ENCODE measurements at places on chromosomes 2 and 18.

- no peak for DNase-seq
These were observed 73.6 kb upstream of the CYP1B1 start for GRCh38 chr2:38149531-38149930.

- no peak for DNase-seq
These were observed 75.6 kb upstream of the APCDD1 start for GRCh38 chr18:10378688-10379420.

- DNase-seq: no peak
These were observed 38.8 kb downstream of the PPP4R1 start for GRCh38 chr18:9575558-9575957.

- no peak for DNase-seq
These were observed 112.4 kb upstream of the UPP2 start for GRCh38 chr2:157989227-157989626.

GRCh38 chr2:109555346-109555900, 58.3 kb downstream of the SEPTIN10 start:
- DNase-seq: no peak

GRCh38 chr2:123528996-123529707, 495.9 kb upstream of the CNTNAP5 start:
- DNase-seq: no peak

DNA sequence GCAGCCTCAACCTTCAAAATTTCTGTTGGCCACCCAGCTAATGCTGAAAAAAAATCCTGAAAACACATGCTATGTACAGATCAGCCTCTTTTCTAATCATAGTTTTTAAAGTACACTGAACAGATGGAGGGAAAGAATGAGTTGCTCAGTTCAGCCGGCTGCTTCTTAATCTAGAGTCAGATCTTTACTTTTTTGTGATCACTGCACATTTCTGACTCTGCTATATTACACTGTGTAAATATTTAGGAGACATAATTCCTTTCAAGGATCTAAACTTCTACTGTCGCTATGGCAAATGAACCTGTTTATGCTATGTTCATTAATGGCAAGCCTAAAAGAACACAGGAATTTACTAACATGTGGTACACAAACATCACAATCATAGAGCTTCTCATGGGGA, 114.2 kb downstream of the SRBD1 start:
- DNase-seq: no peak

- no peak for DNase-seq
These were observed 69.7 kb upstream of the DAPL1 start for GRCh38 chr2:158725441-158725891.

DNA sequence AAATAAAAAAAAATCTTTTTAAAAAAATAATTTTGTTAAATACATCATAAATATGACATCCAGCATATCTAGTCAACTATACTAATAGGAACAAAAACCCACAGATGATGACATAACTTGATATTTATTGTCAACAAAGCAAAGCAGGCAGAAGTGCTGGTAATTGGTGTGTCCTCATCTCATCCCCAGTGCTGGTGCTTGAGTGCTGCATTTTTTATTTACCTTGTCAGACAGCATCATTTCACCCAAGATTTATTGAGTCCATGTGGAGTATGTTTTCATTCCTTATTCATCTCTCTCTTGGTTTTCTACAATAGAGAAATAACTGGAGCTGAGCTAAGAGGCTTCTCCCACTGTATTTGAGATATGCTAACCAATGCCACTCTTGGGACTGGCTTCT, 191.6 kb upstream of the SLC14A2 start:
- DNase-seq: no peak

DNA sequence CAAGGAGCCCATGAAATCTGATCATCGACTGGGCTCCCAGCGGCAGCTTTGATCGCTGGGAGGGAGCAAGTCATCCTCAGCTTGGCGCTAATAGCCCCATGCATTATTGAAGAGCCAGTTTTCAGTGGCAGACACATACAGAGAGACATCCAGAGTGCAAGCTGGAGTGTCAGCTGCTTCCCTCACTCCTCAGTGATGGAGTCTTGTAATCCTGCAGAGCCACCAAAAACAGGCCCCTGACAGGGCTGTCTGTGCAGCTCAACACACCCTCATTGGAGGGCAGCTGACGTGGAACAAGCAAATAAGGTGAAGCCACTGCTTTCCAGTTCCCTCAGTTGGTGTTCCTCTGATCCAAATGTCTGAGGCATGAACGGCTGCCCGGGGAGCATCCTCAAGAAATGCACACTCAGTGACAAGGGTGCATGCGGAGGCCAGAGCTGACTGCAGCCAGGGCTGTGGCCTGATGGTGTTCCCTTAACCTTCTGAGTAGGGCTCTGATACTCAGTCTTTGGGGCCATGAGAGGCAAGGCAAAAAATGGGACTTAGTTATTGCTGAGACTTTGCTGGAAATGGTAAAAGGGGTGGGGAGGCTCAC, 97.4 kb downstream of the RHOB start:
- no peak for DNase-seq

DNA sequence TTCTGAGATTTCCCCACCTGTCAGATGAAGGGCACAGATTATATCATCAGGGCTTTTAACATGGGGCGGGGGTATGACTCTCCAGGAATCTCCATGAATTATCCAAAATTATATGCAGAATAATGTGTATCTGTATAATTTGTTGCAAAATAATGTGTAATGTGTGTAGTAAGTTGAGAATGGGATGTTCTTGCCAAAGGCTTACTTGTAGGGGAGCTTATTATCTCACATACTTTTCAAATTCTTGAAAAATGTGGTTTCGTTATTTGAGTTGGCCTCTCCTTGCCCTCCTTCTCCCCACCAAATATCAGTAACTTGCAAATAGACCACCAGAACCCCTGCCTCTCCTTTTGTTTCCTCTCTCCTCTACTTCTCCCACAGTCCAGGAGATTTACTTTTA, 35.6 kb downstream of the UBR3 start:
- no peak for DNase-seq

DNA sequence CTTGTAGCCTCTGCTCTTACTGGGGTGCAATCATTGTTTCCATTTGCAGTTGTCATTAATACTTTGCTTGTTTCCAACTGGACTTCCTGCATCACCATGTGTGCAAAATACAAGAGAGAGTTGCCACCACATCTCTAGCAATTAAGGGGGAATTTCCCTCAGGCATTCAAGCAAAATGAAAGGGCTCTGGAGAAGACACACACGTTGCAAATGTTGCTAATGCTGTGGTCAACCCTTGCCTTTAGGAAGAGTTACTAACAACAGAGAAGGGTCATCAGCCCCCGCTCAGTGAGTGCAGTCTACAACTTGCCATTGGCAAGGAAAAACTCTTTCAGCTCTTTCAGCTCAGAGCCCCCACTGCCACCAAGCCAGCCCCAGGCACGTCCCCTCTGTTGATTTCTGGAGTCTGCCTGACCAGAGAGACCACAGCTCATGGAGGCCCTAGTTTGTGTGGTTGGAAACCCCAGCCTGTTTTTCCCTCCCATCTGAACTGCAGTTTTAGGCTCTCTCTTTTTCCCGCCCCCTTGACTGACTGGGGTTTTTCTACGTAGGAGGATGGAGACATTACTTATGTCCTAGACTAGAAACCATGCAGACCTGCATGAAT, 25.9 kb upstream of the GPR45 start:
- DNase-seq: no peak

DNA sequence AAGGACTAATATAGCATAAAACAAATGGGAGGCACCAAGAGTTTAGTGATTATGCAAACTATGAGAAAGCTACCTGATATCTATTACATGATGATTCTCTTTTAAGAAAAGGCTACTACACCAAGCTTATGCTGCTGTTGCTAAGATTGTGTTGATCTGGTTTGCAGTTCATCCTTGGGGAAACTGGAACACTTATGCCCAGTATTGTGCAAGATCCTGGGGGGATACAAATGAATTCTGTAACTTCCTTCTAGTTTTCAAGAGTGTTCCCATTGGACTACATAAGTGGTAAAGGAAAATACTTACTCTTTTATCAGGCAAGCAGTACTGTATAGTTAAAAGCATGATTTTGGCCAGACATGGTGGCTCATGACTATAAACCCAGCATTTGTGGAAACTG, 3.1 kb upstream of the NMI start:
- DNase-seq: no peak

DNA sequence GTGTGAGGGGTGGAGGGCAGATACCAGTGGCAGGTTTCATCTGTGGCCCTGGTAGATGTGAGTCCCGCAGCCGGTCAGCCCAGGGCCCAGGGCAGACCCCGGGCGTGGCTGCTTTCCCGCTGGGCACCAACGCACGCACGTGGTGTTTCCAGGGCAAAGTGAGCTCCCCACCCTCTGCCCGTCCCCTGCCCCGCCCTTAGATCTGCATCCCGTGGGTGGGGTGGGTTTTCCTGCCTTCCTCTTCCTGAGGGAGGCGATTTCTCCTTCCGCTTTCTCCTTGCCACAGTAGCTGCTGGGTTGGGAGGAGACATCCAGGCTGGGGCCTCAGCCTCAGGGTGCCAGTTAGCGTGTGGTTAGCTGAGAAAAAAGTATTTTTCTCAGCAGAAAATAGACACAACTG, 49.6 kb downstream of the ODC1 start:
- no peak for DNase-seq

DNA sequence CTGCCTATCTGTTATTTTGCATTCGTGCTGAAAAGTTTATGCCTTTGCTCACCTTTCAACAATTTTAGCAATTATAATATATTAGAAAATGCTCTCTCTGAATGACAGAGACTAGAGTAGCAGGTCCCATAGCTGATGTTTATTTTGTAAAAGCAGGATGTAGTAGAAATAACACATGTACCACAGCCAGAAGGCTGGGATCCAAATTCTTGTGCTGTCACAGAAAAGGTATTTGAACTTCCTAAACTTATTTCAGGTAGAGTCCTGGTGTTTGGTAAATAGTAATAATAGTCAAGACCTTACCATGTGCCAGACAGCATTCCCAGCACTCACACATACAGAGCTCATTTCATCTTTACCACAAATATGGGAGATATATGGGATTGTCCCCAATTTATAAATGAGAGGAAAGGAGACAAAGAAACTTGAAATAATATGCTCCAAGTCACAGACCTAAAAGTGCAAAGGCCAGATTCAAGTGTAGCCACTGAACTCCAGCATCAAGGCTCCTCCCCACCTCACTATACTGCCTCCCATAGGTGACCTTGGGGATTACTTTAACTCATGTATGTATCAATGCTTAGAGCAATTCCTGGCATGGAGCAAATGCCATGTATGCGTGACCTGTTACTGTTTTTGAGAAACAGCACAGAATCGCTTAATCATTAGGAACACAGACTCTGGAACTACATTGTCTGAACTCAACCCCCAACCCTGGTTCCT, 284.7 kb upstream of the RAB12 start:
- no peak for DNase-seq

- no peak for DNase-seq
These were observed 84.8 kb downstream of the ACTR3 start for GRCh38 chr2:113974727-113975126.

- DNase-seq: no peak
These were observed 1132.9 kb upstream of the ZEB2 start for GRCh38 chr2:145652571-145653545.
